ENCODE measurements at places on chromosomes 5 and 9. TPM values are rescaled to one million over a fixed set of nuclear protein-coding genes. Genes with fewer than 3 reads are reported as not detected.

DNA sequence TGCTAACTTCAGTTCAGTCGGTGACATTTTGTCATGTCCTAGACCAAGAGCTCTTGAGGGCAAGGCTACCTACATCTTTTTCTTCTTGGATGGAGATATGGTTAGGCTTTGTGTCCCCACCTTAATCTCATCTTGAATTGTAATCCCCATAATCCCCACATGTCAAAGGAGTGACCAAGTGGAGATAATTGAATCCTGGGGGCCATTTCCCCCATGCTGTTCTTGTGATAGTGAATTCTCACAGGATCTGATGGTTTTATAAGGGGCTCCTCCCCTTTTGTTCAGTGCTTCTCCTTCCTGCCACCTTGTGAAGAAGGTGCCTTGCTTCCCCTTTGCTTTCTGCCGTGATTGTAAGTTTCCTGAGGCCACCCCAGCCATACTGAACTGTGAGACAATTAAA, 2.1 kb upstream of the CFAP90 start:
- no peaks in the 10 kb centered on the region for H3K27me3 ChIP-seq
- no peak overlapping the region for H3K4me3 ChIP-seq
- DNase-seq, result no peak
- H3K27ac ChIP-seq, result no peak overlapping the region
- no peaks in the 10 kb centered on the region for H3K36me3 ChIP-seq

GRCh38 chr5:64834611-64835010, 65.9 kb downstream of the CWC27 start:
- H3K4me3 ChIP-seq, result no peak overlapping the region
- no peaks in the 10 kb centered on the region for H3K4me1 ChIP-seq
- H3K27me3 ChIP-seq, result no peaks in the 10 kb centered on the region
- no peak overlapping the region for H3K27ac ChIP-seq
- DNase-seq, result no peak
- H3K36me3 ChIP-seq, result no peaks in the 10 kb centered on the region

GRCh38 chr5:43497311-43498104, 13.8 kb upstream of the TMEM267 start:
- no peak for DNase-seq
- no peaks in the 10 kb centered on the region for H3K27me3 ChIP-seq
- H3K4me1 ChIP-seq, result no peaks in the 10 kb centered on the region
- H3K36me3 ChIP-seq, result no peaks in the 10 kb centered on the region

DNA sequence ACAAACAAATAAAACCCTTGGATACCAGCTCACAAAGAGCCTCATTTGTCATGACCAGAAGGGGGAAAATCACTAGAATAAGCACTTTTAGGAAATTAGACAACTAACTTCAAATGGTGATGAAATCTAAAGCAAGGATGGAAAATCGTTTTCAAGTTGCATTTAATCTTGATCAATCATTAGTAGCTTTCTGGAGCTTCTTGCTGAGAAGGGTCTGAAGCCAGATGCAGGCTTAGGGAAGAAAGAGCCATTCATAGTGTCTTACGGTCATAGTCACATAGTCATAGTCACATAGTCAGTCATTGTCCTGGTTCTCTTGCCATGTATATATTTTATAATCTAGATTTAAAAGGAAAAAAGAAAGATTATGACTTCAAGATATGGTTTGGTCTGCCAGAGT, 610.5 kb downstream of the ACTL7B start:
- H3K27me3 ChIP-seq, result no peaks in the 10 kb centered on the region
- DNase-seq, result no peak
- H3K36me3 ChIP-seq, result no peaks in the 10 kb centered on the region
- H3K4me1 ChIP-seq, result no peaks in the 10 kb centered on the region
- no peak overlapping the region for H3K27ac ChIP-seq

DNA sequence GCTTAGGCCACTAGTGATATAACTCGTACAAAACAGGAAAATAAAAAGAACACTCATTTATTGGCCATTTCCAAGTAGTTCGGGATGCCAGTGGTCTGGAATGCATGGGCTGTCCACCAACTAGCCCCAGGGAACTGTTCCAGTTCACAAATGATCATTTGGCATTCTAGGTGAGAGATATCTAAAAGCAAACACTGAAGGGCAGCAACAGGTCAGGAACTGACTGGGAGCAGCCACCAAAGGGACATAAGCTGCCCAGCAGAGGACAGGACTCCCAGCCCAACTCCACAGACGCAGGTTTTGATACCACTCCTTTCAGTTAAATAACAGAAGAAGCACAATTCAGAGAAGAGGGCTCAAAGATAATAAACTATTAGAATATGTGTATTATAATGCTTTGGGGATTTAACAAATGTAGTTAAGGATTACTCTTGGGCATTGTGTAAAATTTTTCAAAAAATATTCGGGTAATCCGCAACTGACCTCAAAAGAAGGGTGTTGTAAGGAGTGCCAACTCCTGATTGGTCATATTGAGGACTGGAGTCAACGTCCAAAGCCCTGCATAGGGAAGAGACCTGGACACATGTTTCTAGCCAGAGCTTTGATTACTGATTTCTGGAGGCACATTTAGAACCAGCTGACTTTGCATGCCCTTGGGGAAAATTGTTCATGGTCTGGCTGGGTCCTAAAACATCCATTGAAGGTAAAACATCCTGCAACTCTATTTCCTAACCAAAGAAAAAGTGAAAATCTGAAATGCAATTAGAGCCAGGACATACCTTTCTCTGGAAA, 320.0 kb downstream of the DNAH5 start:
- no peak for DNase-seq
- H3K27ac ChIP-seq, result no peak overlapping the region
- H3K4me3 ChIP-seq, result no peak overlapping the region
- no peaks in the 10 kb centered on the region for H3K36me3 ChIP-seq
- peaks cover 16% of the 10 kb centered on the region for H3K4me1 ChIP-seq

DNA sequence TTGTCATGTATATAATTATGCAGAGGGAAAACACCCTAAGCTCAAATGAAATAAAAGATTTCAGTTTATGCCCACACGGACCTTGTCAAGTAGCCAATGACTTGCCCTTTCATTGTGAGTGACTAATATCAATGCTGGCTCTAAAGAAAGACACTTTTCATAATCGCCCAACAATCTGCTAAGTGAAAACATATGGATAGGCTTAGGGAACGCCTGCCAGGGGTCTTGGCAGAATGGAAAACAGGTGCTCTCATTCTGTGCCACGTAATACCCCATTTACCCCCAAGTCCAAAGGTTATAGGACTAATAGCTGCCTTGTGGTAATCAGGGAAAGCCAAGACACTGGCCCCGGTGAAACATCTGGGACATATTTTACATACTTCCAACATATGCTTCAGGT, 157.7 kb downstream of the SLF1 start:
- no peaks in the 10 kb centered on the region for H3K4me1 ChIP-seq
- H3K36me3 ChIP-seq, result no peaks in the 10 kb centered on the region
- no peaks in the 10 kb centered on the region for H3K27me3 ChIP-seq
- H3K4me3 ChIP-seq, result no peak overlapping the region

- no peak for DNase-seq
- H3K27me3 ChIP-seq, result no peaks in the 10 kb centered on the region
- no peaks in the 10 kb centered on the region for H3K36me3 ChIP-seq
- H3K4me1 ChIP-seq, result no peaks in the 10 kb centered on the region
- H3K4me3 ChIP-seq, result no peak overlapping the region
- H3K27ac ChIP-seq, result no peak overlapping the region
These were observed 701.7 kb downstream of the CETN3 start for GRCh38 chr5:89707891-89708290.

KIF4B gene
- total RNA-seq, result 0.05 TPM

PCDHGB7 gene
- total RNA-seq, result 1.6 TPM

Measured in liver (tissue), 10 donors.